ENCODE measurements at places on chromosomes 3 and 15.
A peak's percentile ranks its signal among the peaks of the same experiment; 100 is the strongest.

GRCh38 chr3:71206305-71207165 is 377.0 kb downstream of the FOXP1 start:
- no peak for DNase-seq

DNA sequence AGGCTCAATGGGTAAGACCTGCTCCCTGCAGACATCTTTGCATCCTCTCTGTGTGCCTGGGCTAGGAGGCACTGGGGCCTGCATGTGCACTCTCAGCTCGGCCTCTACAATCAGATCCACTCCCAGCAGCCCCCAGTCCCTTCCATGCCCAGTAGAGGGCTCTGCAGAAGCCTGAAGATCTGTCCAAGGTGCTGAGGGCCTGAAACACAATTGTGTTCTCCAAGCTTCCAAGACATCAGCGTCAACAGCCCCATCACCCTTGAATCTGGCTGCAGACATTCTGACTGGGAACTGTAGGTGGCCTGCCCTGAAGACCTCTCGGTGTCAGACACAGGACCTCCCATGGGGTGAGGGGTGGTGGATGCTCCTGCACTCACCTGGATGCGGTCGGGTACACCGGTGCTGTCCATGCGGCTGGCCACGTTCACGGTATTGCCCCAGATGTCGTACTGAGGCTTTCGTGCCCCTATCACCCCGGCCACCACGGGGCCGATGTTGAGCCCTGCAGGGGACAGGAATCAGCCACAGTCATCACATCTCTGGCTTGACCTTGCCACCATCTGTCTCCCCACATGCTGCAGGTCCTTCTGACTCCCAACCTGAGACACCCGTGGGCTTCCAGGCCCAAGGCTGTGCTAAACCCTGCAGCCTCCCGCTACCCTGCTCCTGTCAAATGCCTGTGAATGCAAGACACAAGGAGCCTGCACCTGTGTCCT is 84.7 kb downstream of the SEC22A start:
- DNase-seq: no peak

DNA sequence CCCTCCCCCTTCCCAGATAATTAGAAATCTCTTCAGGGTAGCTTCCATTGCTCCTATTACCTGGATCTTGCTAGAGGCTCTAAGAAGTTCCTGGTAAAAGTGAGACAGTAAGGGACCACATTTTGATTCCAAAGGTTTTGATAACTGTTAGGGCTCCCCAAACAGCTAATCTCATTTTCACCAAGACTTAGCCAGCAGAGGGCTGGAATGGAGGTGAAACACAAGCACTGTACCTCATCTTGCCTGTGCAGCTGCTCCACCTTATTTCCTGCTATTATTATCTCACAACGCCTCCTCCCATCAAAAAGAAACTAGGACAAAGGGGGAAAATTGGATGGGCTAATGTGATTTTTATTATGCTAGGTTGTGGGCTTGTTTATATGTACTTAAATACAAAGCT is 7.3 kb downstream of the SETD5 start:
- DNase-seq: no peak

DNA sequence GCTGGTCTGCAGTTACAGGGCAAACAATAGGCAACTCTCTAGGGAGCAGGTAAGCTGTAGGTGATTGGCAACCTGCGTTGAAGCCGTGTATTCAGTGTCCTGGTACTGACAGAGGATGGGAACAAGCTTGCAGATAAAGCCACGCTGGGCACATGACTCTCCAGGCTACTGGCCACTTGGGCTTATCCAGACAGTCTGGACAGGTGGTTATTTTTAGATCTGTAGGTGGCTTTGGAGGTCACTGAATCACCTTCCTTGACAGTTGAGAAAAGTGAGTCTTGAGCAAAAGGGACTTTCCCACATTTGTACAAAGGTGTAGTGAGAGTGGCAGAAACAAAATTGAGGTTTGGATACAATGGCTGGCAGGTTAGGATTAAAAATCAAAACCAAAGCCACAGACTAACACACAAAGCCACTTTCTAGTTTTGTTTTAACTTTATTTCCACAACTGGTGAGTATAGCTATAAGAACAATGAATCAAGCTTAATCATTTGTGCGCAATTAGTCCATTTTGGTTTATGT is 22.3 kb upstream of the IL1RAP start:
- no peak for DNase-seq

DNA sequence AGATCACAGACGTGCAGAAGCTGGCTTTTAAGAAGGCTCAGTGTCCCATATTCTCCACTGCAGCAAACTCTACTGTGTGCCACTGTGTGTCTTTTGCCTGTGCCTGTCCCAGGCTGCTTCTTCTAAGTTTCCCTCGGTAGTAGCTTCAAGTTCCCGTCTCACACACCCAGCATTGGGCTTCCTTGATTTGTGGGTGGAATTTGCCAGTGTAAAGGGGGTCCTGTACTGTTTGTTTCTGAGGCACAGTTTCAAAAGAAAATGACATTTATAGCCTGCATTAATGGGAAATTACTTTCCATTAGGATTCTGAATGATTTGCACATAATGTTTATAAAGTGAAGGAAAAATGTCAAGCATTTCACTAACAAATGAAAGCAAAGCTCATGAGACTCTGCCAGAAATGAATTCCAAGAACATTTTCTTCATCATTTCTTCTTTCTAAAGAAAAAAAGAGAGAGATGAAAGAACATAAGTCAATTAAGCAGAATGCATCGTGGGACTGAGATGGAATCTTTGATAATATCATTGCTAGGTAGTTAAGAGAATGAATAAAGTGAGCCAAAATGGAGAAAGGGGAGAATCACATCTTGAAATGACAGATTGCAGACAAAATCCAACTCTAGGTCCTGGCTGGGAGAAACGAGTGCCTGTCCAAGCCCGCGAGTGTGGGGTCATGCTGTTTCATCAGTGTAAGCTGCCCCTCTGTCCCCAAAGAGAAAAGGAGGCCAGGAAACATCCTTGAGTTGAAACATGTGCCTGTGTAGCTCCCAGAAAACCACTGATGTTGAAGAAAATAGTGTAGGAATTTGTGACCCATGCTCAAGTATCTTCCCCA is 48.6 kb upstream of the ADAMTSL3 start:
- DNase-seq: no peak

GRCh38 chr3:10845001-10845761 is 29.2 kb downstream of the SLC6A11 start:
- DNase-seq: no peak

DNA sequence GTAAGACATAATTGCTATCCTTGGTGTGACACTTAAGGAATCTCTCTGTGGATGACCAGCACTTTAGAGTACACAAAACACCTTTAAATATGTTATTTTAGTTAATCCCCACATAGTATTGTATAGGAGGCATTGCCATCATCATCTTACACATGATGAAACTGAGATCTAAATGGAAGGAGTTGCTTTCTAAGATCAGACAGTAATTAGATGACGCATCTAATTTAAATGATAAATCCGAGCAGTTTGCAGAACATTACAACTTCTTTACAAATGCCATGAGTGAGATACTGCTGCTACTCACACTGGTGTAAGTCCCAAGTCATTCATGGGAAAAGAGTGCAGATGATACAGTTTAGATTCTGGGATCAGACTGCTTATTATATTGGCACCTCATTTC is 431.9 kb downstream of the MFSD1 start:
- no peak for DNase-seq

GRCh38 chr3:140597792-140598191 is 80.1 kb upstream of the TRIM42 start:
- no peak for DNase-seq

DNA sequence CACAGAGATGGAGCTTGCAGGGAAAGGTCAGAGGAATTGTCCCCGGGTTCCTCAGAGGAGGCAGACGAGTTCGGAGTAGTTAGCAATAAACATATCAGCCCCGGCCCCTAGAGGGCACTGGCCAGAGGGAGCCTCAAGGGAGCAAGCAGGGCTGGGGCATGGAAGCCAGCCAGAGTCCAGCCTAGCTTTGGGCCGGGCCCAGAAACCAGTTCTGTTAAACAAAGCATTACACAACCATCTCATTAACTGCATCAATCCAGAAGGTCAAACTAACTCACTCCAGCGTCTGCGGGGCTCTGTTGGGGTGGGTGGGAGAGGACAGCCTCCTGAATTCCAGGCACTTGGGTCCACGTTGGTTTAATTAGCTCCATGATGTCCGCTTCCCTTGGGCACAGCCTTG is 41.0 kb upstream of the IREB2 start:
- no peak for DNase-seq

- DNase-seq: no peak
Observed at GRCh38 chr15:68781766-68782588, 38.7 kb downstream of the ANP32A start.

DNA sequence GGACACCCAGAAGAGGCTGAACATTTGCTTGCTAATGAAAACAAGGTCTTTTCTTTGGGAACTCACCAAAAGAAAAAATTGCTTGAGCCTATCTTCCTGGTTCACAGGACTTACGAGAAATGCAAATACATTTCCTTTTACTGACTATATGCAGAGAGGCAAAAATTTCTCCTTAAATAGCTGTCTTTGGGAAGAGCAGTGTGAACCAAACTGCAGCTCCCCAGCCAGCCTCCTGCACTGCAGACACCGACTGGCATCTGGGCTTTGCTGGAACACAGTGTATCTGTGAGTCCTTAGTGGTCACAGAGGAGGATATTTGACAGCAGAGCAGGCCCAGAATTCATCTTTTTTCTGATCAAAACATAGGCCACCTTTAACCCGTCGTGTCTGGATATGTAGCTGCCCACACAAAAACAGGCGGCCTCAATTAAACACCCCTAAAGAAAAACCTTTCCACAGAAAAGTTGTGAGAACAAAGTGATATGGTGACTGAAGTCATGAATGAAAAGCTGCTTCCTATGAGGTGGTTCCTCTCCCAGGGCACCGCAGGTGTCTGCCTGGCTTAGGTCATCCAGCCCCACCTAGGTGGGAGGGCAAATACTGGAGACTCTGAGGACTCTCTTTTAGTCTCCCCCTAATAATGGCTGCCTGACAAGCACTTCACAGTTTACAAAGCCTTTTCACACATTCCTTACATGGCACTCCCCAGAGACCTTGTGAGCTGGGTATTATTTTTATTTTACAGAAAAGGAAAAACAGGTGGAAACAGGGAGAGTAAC is 46.1 kb upstream of the TMEM158 start:
- DNase-seq: no peak

GRCh38 chr3:134212967-134213665 is 37.5 kb downstream of the RYK start:
- peak; percentile 93 for DNase-seq

DNA sequence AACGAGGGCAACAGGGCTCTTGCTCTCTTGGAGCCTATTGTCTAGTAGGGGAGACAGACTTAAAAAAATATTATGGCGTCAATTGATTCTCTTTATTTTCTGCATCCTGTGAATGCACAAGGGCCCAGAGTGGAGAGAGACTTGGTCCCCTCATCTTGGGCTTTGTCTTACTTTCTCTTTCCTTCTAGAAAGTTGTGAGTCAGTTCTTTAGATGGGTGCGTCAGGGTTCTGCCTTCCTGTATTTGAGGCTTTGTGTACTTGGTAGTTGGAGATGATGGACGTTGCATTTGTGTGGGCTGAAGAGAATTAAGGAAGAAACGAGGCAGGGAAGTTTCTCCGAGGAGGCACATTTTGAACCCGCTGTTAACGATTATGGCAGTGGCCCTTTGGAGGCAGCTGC is 52.9 kb downstream of the CACNA1D start:
- no peak for DNase-seq

DNA sequence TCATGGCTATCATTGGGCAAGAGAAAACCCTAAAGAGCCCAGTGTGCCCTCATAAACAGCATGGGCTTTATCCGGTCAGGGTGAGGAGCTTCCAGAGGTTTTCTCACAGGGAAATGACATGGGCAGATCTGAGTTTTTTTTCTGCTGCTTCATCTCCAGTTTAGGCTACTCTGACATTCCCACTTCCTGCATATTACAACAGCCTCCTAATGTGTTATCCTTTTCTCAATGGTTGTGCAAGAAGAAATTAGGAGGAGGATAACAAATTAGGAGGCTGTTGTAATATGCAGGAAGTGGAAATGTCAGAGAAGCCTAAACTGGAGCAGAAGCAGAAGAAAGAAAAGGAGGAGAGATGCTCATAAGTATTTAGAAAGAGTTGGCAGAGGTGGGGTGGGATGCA is 175.6 kb downstream of the MTHFS start:
- DNase-seq: no peak

- DNase-seq: no peak
Observed at GRCh38 chr3:182886497-182886896, 93.2 kb downstream of the ATP11B start.

GRCh38 chr15:77580996-77581682 is 51.6 kb downstream of the LINGO1 start:
- DNase-seq: no peak

- DNase-seq: no peak
Observed at GRCh38 chr3:172201870-172202236, 162.5 kb downstream of the FNDC3B start.

DNA sequence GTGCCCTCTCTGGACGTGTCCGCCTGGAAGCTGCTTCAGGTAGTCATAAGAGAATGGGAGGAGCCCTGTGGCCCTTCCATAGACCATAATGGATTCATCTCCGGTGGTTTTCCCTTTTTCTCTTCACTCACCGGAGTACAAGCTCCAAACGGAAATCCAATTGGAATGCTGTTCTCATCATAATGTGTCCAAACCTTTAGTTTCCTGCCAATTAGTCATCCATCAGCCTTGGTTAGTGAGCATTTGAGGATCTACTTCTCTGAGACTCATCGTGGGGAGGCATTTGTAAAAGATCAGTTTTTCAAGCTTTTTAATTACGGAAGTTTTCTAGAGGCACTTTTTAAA is 34.9 kb downstream of the ABHD2 start:
- DNase-seq: no peak

GRCh38 chr3:50167069-50167840 is 12.1 kb downstream of the SEMA3F start:
- DNase-seq: no peak

DNA sequence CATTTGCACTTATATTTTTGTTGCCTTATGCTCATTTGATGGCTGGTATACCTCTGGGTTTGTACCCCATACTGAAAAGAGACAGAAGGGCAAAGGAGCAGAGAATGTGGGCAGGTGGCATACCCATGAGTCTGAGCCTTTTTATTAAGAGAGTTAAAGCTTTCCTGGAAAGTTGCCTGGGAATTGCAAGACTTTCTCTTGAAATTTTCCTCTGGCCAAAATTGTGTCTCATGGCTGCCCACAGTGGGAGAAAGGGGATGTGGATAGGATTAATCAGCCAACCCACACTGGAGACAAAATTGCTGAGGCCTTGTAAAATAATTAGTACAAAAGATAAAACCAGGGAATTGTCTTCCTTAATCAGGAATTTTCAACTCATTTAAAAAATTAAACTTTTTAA is 8.2 kb upstream of the NMD3 start:
- DNase-seq: no peak

DNA sequence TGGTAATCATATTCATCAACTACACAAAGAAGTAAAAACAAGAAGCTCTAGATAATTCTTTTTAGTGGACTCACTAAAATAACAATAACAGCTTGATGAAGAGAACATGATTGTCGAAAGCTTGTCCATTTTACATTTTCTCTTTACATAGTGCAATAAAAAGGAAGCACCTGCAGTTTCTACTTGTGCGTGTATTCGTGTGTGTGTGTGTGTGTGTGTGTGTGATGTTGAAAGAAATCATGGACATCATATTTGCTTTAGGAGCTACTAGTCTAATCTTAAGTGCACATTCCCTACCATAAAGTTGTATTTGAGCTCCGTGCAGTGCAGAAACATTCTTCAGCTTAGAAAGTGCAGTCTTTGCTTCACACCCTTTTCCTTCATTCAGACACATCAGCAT is 288.8 kb downstream of the ZBTB20 start:
- DNase-seq: no peak

All from activated T-cell treated with anti-CD3 and anti-CD28 coated beads for 4 hours (primary cell).